ENCODE measurements at places on chromosomes 2 and 18. TPM values are rescaled to one million over a fixed set of nuclear protein-coding genes. Genes with fewer than 3 reads are reported as not detected.
A peak's percentile ranks its signal among the peaks of the same experiment; 100 is the strongest.

DNA sequence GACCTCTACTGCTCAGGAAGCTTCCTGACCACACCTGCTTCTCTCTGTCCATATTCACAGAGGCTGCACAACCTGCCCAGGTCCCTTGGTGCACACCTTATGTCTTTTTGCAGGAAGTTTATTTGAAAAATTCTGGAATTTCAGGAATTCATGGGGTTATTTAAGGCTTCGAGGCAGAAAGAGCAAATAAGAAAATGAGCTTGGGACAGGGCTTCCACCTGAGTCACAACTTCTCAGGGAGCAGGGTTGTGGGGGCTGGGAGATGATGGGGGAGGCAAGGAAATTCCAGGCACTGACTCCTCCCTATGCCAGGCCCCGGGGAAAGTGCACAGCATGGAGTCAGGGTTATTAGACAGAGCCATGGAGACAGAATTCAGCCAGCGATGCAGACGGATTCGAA is 57.7 kb downstream of the INHBB start:
- DNase-seq, result no peak

DNA sequence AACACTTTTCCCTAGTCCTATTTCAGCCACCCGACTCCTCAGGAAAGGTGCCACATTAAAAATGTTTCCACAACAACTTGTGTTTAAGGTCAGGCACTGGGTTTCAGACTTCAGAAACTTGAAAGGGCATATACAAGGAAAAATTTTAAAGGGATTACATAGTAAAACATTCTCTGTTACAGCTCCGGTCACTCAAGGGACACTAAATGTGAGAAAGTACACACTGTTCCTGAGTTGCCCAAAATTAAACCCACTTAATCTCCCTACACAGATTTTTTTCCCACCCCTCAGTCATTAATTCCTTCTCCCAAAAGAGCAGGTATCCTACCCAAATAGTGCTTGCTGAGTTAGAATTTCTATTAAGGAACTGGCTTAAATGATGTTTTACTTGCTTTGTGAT is 14.2 kb downstream of the STK39 start:
- no peak for DNase-seq

DNA sequence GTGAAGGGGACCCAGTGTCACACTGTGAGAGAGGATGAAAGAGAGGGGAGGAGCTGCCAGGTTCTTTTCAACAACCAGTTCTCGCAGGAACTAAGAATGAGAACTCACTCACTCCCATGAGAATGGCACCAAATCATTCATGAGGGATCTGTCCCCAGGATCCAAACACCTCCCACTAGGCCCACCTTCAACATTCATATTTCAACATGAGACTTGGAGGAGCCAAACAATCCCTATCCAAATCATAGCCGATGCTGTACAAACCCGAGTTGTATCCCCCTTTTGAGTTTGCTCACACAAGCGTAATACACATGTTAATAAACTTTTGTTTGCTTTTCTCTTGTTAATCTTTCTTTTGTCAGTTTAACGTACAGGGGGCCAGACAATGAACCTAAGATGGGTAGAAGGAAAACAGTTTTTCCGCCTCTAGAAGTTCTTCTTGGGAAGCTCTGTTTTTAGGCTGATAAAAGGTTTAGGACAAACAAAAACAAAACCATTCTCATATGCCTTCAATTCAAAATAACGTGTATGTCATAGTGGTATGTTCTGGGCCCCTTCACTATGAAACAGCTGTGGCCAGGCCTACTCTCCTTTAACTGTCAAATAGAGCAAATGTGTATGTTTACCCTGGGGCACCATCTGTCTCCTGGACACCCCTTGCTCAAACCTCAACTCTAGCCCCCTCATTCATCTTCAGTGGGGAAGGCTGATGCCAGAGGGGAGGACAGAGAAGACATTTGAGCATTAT is 9.1 kb upstream of the TMEM37 start:
- no peak for DNase-seq

GRCh38 chr2:84443477-84443876 is 15.6 kb downstream of the SUCLG1 start:
- no peak for DNase-seq

- no peak for DNase-seq
These were observed 102.5 kb downstream of the ATL2 start for GRCh38 chr2:38274286-38275276.

DNA sequence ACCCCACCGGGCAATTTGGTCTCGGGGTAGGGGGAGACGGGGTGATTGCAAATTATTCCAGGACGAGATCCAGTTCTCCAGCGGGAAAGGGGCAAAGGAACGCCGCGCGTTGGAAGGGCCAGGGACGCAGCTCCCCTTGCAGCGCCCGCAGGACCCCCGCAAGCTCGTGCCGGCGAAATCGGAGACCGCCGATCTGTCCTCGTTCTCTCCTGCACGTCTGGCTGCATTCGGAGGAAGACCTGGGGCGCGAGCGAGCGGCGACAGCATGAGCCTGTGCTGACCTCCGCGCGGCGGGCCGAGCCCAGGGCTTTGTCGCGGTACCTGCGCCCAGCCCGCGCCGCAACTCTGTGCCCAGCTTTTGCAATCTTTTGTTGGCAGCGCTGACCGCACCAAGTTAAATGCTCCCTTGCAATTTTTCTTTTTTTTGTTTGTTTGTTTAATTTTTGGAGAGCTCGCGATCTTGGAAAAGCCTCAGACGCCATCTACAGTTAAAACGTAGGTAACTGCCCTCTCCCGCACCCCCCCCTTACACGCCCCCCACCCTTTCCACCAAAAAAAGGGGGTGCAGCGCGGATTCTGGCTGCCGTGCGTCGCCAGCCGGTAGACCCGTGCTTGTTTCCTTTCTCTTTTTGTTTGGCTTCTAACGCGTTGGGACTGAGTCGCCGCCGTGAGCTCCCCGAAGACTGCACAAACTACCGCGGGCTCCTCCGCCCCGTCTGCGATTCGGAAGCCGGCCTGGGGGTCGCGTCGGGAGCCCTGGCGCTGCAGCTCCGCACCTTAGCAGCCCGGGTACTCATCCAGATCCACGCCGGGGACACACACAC is 667 bp downstream of the TRIB2 start:
- peak; percentile 59 for DNase-seq

DNA sequence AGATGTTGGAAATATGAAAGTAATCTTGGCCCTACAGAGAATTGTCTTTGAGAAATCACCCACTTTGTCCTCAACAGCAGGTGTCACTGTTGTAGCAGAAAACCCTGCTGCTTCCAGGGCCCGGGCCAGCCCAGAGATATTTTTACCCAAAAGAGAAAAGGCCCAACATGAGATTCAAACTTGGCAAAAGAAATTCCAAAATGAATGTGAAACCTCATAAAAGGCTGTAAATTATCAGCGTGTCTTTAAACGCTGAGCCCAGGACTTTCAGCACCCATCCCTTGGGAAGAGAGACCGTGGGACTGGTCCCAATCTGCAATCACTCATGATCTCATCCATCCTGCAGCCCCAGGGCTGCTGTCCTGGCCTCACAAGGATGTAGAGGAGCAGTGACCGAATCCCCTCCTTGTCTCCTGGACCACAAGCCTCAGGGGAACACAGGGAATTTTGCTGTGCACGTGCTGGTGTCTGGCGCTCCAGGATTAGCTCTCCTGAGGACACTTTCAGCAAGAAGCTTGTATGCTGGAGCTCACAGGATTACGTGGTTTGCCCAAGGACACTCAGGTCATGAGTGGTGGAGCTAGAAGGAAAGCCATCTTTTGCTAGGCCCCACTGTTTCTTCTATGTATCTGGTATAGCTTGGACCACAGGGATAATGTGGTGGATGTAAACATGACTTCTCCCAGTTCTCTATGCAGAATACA is 202.1 kb downstream of the RNF144A start:
- no peak for DNase-seq

GRCh38 chr2:239438995-239439753 is 38.4 kb upstream of the HDAC4 start:
- no peak for DNase-seq

DNA sequence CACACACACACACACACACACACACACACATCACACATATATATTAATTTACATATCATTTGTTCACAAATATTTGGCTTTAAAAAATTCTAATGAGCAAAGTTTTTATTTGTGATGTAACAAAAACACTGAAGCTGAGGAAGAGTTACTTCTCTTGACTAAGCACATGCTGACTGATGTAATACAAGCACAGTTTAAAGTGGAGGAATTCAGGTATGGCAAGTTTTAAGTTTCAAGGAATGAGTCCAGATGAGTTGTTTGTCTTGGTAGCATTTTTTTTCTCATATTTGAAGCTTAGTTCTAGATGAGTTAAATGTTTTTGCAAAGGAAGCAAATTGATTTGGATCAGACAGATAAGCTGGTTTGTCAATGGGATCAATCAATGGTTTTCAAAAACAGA is 20.2 kb upstream of the CALCRL start:
- no peak for DNase-seq

DNA sequence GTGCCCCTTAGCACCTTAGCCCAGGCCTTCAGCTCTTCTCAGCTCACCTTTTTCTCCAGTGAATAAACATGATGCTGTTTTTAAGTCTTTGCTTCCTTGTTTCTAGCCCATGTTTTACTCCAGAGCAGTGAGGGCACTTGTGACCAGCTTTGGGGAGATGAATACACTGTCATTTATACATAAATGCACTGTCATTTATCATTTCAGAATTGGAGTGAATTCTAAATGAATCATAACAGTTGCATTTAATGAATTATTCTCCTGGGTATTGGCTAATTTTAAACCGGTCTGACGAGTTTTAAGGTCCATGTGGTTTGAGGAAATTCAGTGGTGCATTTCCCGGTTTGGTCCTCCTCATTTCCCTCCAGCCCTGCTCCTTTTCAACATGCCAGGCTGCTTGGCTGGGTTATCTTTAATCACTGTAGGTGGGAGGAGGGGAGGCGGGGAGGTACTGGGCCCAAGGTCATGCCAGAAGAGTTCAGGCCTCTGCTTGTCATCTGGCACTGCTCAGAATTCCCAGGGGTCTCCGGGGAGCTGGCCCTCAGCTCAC is 23.9 kb downstream of the PRKCE start:
- DNase-seq, result peak; percentile 63

- DNase-seq, result no peak
These were observed 107.3 kb downstream of the PLCL1 start for GRCh38 chr2:197911667-197912066.

- no peak for DNase-seq
These were observed 112.9 kb downstream of the PXDN start for GRCh38 chr2:1631292-1632001.

DNA sequence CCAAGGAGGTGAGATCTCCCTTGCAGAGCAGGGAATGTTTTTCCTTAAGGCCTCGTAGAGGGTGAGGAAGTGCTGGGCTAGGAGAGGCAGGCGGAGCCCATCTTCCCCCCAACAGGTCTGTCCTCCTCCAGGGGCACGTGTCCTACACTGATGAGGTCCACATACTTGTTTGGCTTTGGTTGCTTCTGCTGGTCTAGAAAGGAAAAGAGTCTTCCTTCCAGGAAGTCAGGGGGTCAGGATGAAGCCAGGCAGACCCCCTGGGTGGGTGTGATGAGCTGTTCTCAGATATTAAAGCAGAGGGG is 6.0 kb downstream of the SH3BP4 start:
- DNase-seq, result no peak

- no peak for DNase-seq
These were observed 55.9 kb upstream of the EPAS1 start for GRCh38 chr2:46241344-46241743.

GRCh38 chr18:6728331-6728730 is 1.2 kb upstream of the ARHGAP28 start:
- DNase-seq, result no peak

DNA sequence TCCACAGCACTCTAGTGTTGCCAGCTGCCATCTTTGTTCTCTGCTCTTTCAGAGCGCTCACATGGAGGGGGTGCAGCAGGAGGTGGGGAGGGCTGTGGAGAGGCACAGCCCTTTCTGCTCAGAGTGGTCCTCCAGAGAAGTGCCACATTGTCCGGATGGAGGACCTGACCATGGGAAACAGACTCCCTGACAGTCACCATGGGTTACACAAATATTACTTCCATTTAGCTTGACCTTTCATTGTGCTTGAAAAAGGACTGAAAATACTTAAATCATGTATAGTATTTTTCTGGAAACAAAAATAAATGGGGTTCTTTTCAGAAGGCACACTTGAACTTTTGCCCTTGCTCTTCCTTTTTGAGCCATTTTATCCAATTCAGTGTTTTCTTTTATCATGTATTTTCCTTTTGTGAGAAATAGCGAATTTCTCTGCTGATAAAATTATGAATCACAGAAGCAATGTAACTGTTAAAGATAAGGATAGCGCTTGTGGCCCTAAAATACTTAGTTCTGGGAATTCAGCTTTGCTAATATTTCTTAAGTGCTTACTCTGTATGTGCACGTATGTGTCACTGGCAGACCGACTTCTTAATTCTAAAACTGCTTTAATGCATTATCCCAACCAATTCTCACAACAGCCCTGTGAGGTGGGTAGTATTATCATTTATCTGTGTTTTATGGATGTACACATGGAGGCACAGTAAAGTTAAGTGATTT is 34.2 kb downstream of the SPATS2L start:
- no peak for DNase-seq

DNA sequence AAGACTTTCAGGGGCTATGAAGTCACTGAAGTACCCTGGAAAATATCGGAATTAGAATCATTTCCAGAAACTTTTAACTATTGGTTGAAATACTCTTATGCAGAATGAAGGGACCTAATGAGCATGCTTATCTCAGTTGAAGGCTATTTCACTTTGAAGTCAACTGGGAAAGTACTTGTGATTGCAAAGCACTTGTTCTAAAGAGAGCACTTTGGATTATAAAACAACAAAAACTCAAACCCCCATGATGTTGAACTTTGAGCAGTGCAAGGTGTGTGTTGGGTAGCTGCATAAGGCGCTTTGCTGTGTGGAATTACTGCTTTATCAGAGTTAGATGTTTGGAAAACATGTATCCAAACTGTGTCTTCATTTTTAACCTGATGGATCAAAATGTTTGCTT is 12.0 kb upstream of the MGAT5 start:
- no peak for DNase-seq

- no peak for DNase-seq
These were observed 161.9 kb upstream of the SIX2 start for GRCh38 chr2:45171136-45171501.

GRCh38 chr2:168256448-168256847 is 9.1 kb upstream of the STK39 start:
- DNase-seq, result peak; percentile 75

- DNase-seq, result peak; percentile 47
These were observed 32.8 kb upstream of the SLC14A1 start for GRCh38 chr18:45690975-45691815.

GRCh38 chr2:85583667-85584353 is 421 bp upstream of the VAMP5 start:
- no peak for DNase-seq

DNA sequence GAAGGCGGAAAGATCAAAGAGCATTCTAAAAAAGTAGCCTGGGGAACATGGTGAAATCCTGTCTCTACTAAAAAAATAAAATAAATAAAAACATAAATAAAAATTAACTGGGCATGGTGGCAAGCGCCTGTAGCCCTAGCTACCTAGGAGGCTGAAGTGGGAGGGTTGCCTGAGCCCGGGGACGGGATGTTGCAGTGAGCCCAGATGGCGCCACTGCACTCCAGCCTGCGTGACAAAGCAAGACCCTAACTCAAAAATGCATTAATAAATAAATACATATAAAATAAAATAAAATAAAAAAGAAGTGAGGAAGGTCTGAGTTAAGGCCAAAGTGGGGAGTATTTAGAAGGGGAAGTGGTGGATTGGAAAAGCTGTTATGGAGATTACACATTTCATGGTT is 1.3 kb upstream of the PSMD14 start:
- no peak for DNase-seq

The KCNG2 gene
- total RNA-seq, result not detected

The EGR4 gene
- total RNA-seq, result not detected

The OSBPL6 gene
- total RNA-seq, result 1.8 TPM

The NT5C1B gene
- total RNA-seq, result not detected

The SDC1 gene
- total RNA-seq, result 184 TPM

The C2orf92 gene
- 7.2 TPM for total RNA-seq

The ASB3 gene
- total RNA-seq, result 11.3 TPM

The SULT1C4 gene
- 0.46 TPM for total RNA-seq

The UNC80 gene
- total RNA-seq, result 0.09 TPM

The OBSL1 gene
- total RNA-seq, result 11.9 TPM

The NMUR1 gene
- 1.3 TPM for total RNA-seq
